ENCODE measurements at places on chromosomes 3 and 15. TPM values are rescaled to one million over a fixed set of nuclear protein-coding genes. Genes with fewer than 3 reads are reported as not detected.

Gene CYP8B1
- total RNA-seq = 0.36 TPM

Gene SLC22A13
- 0.95 TPM for total RNA-seq

Gene GASK1A
- total RNA-seq = 39.9 TPM

Gene SENP7
- 52.5 TPM for total RNA-seq

Gene HCLS1
- total RNA-seq = 61.5 TPM

Gene TMOD2
- 15.8 TPM for total RNA-seq

Gene POLQ
- total RNA-seq = 0.84 TPM

Gene MYZAP
- 20.3 TPM for total RNA-seq

Gene AMIGO3
- 2.9 TPM for total RNA-seq

Gene SPSB4
- 0.50 TPM for total RNA-seq

Gene GOLGA8T
- total RNA-seq = not detected

Gene CSPG4
- total RNA-seq = 50.4 TPM

Gene KIF15
- 0.84 TPM for total RNA-seq

Gene SSUH2
- total RNA-seq = 0.50 TPM

Gene MED12L
- 0.37 TPM for total RNA-seq

Gene MST1R
- total RNA-seq = 5.9 TPM

Gene NOX5
- 0.47 TPM for total RNA-seq

Gene KCNAB1
- 2.2 TPM for total RNA-seq

Gene THSD4
- total RNA-seq = 2.7 TPM

Gene CPN2
- total RNA-seq = not detected

Gene HOMER2
- 4.3 TPM for total RNA-seq

Gene SLC38A3
- 1.5 TPM for total RNA-seq

Gene IGSF11
- 0.60 TPM for total RNA-seq

Gene CASR
- not detected for total RNA-seq

Gene ARPP19
- 131 TPM for total RNA-seq

Gene CDHR4
- 6.0 TPM for total RNA-seq

Gene GCNT3
- total RNA-seq = not detected

Gene SPESP1
- 3.6 TPM for total RNA-seq

Gene DLL4
- total RNA-seq = 5.8 TPM

Gene GHRL
- not detected for total RNA-seq
